Kidney epithelial cell (primary cell): ENCODE measurements at places on chromosomes 2 and 18. TPM values are rescaled to one million over a fixed set of nuclear protein-coding genes. Genes with fewer than 3 reads are reported as not detected.

Gene LRRTM1
- 2.5 and 3.7 TPM in 2 replicates for total RNA-seq

Gene THAP4
- total RNA-seq, result 43.3 and 51.7 TPM in 2 replicates

Gene NLRC4
- not detected in 2 replicates for total RNA-seq

Gene CIDEA
- 2.0 and 7.1 TPM in 2 replicates for total RNA-seq

Gene TUBB8B
- total RNA-seq, result not detected in 2 replicates

Gene PLCD4
- total RNA-seq, result 0.08 and 0.27 TPM in 2 replicates

Gene ABCB11
- total RNA-seq, result not detected in 2 replicates

- DNase-seq, result no peak
Measured at GRCh38 chr2:180006231-180006630, 866 bp downstream of the CWC22 start.

DNA sequence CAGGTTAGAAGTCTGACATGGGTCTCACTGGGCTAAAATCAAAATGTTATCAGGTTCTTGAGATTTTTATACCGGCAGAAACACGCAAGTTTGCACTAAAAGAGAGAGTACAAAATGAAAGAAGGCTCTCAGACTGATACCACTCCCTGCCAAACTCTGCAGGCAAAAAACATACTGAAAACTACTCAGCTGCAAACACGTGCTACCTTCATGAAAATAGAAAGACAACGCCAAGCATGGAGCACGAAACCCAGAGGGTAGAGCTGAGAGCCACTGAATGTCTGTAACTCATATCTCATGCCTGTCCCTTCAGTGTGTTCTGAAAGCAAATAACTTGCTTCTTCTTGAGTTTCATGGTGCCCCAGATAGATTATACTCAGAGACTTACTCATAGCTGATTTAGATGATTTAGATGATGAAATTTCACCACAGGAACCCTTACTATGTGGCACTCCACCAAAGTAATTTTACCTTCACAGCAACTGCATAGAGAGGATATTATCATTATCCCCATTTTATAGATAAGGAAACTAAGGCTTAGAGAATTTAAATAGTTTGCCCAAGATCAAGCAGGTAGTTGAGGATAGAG is 313.0 kb upstream of the SLC39A10 start:
- no peak for DNase-seq

DNA sequence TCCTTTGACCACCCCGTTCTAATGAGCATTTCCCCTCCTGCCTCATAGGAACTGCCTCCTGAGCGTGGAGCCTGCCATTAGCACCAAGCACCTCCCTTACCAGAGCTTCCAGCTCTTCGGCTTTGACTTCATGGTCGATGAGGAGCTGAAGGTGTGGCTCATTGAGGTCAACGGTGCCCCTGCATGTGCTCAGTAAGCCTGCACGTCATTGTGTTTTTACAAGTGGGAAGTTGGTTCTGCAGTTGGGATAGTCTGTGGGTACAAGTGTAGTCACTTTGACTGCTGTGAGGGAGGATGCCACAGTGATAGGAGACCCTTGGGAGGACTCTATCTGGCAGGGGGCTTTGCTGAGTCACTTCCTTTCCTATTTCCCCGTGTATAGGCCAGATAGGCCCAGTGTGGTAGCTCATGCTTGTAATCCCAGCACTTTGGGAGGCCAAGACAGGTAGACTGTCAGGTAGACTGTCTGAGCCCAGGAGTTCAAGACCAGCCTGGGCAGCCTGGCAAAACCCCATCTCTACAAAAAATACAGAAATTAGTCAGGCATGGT is 22.0 kb upstream of the POLR1B start:
- DNase-seq, result no peak

- no peak for DNase-seq
Measured at GRCh38 chr2:18835787-18836186, 246.4 kb upstream of the NT5C1B start.

- DNase-seq, result no peak
Measured at GRCh38 chr2:70360661-70361270, 58.9 kb upstream of the FAM136A start.

DNA sequence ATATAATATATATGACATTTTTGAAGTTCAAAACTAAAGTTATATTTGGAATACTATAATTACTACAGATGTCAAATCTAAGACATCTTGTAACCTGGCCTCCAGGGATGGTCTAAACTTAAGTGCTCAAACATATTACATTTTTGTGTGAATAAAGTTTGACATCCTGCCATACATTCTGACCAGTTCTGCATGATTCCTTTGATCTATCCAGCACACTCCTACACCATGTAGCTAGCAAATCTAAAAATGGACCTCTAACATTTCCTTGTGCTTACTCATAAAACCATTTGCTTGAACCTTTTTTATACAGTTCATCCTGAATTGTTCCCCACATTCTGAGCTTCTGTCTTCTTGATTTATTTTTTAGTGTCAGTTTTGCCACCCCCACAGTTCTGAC is 294.3 kb upstream of the ZNF804A start:
- DNase-seq, result no peak

DNA sequence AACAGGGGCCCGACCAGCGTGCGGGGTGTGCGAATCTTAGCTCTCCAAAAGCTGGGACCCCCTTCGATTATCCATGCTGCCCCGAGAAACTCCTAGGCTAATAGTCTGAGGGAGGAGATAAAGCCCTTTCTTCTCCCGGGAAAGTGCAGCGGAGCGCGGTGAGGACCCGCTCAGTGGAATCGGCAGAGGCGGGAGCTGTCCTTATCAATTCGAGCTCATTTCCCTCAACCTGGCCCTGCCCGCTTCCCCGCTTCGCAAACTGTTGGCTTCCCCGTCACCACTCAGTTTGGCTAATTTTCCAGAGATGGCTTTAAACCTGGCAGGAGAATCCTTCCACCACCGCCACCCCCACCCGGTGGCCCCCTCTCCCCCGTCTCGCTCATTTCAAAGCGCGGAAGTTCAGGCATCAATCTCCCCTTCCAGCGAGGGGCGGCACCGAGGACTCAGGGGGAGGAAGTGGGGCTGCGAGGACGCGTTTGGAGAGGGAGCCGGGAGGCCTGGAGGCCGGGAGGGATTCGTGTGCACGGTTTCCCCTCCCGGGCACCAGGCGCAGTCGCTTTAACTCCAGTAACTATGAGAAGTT is 1.6 kb downstream of the KLHL14 start:
- DNase-seq, result no peak

DNA sequence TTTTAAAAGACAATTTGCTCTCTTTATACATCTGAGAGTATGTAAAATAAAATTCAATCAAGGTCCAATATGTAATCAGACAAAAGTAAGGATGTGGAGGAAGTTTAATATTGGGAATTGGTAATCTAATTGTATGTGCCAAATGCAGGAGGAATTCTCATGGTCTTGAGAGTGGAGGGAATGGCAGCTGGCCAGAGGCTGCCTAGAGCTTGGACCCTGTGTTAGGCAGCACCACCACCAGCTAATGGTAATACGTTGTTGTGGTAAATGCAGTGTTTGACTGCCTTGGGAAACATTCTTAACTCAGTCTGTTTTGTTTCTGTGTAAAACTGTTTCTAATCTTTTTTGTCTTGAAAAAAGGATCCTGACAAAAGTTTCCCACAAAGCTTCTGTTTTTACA is 30.0 kb downstream of the GALNT1 start:
- no peak for DNase-seq

- DNase-seq, result no peak
Measured at GRCh38 chr2:11665028-11665427, 5.0 kb downstream of the NTSR2 start.

GRCh38 chr2:50006327-50006726 is 852.0 kb upstream of the FSHR start:
- no peak for DNase-seq

- DNase-seq, result no peak
Measured at GRCh38 chr2:149332364-149332763, 2.0 kb downstream of the LYPD6 start.

- no peak for DNase-seq
Measured at GRCh38 chr18:78893281-78894032, 86.2 kb upstream of the SALL3 start.

DNA sequence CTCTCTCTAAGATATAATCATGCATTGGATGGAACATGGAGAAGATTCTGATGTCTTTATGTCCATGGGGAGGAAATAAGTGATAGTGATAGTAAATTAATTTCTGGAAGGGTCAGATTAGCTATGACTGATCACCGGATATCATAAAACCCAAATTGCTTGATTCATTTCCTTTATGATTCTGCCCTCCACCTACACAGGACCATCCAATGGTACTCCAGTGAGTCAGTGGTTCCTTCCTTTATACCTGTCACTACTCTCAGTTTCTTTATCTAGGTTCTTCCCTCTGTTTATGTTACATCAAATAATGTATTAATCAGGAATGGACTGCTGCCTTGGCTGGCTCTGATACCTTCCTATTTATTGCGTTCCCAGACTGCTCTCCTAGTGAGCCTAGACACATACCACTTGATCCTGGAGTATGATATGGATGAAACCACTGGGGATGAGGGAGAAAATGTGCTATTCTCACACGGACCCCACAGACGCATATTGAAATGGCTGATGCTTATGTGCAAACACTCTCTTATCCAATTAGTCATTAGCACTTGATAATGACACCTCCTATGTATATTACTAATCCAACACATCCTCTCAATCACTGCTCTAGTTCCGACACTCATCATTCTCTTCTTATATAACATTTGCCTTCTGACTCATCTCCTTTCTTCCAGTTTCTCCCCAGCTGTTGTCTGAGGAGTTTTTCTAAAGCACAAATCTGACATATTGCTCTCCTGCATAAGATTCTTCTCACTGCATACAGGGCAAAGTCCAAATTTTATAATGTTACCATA is 315.6 kb downstream of the INSIG2 start:
- DNase-seq, result no peak

GRCh38 chr2:11129598-11130449 is 25.4 kb upstream of the SLC66A3 start:
- no peak for DNase-seq

DNA sequence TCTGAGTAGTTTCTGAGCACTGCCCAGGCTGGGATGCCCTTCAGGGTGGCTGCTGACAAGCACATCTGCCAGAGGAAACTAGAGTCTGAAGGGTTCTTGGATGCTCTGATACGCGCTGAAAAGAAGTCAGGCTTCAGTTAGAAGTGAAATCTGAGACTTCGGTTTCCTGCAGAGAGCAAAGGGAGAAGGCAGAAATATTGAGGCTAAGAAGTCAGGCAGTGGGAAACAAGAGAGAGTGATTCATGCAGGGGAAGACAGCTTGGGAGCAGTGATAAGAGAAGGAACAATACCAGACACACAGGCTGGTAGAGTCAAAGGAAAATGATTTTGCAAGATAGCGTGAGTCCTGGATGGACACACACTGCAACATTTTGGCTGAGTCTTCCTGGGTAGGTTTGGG is 51.0 kb upstream of the BOD1L2 start:
- no peak for DNase-seq

DNA sequence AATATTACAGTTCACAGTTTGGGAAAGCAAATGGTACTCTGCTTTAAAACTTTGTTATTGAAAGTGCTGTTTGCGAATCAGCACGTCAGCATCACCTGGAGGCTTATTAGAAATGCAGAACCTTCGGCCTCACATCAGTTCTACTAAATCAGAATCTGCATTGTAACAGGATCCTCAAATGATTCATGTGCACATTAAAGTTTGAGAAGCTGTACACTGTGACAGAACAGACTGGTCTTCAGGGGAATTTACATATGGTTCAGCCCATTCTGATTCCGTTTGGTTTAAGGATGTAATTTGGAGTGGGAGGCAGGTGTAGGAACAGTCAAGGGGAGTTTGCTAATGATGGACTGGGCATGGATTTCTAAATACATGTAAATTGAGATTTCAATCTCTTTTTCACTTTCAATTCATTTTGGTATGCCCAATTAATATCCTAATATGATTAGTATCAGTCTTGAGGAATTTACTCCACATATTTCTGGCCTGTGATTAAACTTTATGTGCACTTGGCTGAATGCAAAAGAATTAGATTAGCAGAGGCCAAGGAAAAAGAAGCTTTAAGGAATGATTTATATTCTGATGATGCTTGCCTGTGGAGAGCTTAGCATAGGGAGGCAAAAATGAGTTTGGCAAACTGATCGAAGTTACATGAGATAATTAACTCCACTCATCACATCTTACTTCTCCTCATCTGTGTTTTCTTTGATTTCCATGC is 248.8 kb downstream of the XIRP2 start:
- no peak for DNase-seq

- no peak for DNase-seq
Measured at GRCh38 chr2:222440673-222441422, 16.5 kb downstream of the SGPP2 start.
